ENCODE measurements at places on chromosomes 4 and X. TPM values are rescaled to one million over a fixed set of nuclear protein-coding genes. Genes with fewer than 3 reads are reported as not detected.

The CEP44 gene
- total RNA-seq: 6.1 TPM

The RBMXL3 gene
- total RNA-seq: not detected

The RNF128 gene
- not detected for total RNA-seq

The ADH1A gene
- not detected for total RNA-seq

The VCX3B gene
- not detected for total RNA-seq

The GAGE12H gene
- total RNA-seq: not detected

The HS3ST1 gene
- 0.45 TPM for total RNA-seq

The NUP62CL gene
- total RNA-seq: 14.8 TPM

The PAGE2 gene
- total RNA-seq: not detected

The BEND4 gene
- not detected for total RNA-seq

The SMC1A gene
- total RNA-seq: 62.9 TPM

The CT45A2 gene
- total RNA-seq: not detected

The WAS gene
- total RNA-seq: 0.21 TPM

The GRIA2 gene
- not detected for total RNA-seq

The RHOXF1 gene
- not detected for total RNA-seq

The PPM1K gene
- total RNA-seq: 1.1 TPM

The DDX60 gene
- 2.0 TPM for total RNA-seq

The TSPAN5 gene
- total RNA-seq: 15.5 TPM

Data from A549 treated with CORT108297 at 1 μM for 4 hours (cell line).